Urinary bladder (tissue), 4 donors: ENCODE measurements at places on chromosomes 5 and 9. TPM values are rescaled to one million over a fixed set of nuclear protein-coding genes. Genes with fewer than 3 reads are reported as not detected.

CDH9 gene
- 0.53 TPM for total RNA-seq

- DNase-seq, result no peak
These were observed 38.0 kb upstream of the CCDC152 start for GRCh38 chr5:42718591-42718990.

DNA sequence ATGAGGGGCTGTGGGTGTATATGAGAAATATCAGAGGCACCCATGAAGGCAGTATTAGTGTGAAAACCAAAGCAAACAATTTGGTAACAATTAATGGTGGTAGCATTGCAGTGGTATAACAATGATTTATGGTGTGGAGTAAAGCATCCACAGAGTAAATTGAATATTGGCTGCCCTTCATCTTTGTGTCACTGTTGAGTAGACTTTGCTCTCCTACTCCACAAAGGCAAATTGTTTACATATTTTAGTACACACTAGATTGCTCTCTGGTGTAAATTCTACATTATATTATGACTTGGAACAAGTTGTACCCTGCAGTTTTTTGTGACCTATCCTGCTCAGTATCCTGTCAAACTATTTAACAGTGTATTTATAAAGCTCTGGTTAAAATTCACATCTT, 455.5 kb upstream of the RORB start:
- no peak for DNase-seq

ARL10 gene
- 20.8 TPM for total RNA-seq
